ENCODE measurements at places on chromosomes 1 and 21.
A peak's percentile ranks its signal among the peaks of the same experiment; 100 is the strongest.

DNA sequence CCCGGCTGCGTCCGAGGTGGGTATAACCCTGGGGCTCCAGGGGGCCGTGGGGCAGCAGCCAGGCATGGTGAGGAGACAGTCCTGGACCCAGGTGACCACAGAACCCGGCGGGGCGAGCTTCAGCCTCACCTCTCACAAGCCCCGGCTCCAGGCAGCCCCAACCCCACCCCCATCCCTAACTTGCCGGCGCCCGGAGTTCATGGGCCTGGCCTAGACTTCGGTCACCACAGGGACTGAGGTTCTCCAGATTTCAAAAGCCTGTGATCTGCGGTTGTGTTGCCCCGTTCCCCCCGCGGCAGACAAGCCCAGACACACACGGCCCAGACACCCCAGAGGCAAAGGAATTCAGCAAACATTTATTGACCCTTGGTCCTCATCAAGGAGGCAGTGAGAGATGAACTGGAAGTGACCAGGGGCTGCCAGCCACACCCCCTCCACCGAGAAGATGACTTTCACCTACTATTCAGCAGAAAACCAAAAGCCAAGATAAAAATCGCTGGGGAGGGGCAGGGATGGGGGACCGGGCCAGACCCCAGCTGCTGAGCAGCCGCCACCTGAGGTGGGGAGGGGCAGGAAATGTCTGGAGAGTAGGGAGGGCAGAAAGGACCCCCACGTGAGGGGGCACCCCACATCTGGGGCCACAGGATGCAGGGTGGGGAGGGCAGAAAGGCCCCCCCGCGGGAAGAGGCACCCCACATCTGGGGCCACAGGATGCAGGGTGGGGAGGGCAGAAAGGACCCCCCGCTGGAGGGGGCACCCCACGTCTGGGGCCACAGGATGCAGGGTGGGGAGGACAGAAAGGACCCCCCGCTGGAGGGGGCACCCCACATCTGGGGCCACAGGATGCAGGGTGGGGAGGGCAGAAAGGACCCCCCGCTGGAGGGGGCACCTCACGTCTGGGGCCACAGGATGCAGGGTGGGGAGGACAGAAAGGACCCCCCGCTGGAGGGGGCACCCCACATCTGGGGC, 3.9 kb downstream of the HES4 start:
- DNase-seq: no peak

DNA sequence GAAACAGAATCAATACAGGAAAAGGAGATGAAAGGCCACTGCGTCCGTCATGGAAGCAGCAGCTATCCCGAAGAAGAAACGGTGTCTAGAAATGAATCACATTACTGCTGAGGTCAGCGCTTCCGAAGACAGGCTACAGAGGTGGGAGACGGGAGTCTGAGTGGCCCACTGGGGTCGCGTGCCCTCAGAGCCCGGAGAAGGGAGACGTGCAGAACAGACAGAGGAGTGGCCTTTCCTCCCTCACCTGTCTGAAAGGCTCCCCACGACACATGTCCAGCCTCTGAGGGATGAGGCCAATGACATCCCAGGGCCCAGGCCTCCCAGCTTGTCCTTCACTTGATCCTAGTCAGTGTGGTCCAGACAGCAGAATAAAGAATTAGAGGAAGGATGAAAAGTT, 35.9 kb downstream of the VPS26C start:
- no peak for DNase-seq

- no peak for DNase-seq
These were observed 268.4 kb upstream of the USP24 start for GRCh38 chr1:55483523-55483922.

GRCh38 chr1:224615861-224616755, at the start of gene CNIH3:
CNIH3 (plus strand) TSS chr1:224616317; CDS start chr1:224617175, 858 bp downstream.
- no peak for DNase-seq

- no peak for DNase-seq
These were observed 26.8 kb upstream of the BEND5 start for GRCh38 chr1:48803474-48803873.

GRCh38 chr1:180309338-180309737, 79.3 kb downstream of the LHX4 start:
- no peak for DNase-seq

GRCh38 chr1:22096036-22096435, 43.5 kb downstream of the CDC42 start:
- no peak for DNase-seq

DNA sequence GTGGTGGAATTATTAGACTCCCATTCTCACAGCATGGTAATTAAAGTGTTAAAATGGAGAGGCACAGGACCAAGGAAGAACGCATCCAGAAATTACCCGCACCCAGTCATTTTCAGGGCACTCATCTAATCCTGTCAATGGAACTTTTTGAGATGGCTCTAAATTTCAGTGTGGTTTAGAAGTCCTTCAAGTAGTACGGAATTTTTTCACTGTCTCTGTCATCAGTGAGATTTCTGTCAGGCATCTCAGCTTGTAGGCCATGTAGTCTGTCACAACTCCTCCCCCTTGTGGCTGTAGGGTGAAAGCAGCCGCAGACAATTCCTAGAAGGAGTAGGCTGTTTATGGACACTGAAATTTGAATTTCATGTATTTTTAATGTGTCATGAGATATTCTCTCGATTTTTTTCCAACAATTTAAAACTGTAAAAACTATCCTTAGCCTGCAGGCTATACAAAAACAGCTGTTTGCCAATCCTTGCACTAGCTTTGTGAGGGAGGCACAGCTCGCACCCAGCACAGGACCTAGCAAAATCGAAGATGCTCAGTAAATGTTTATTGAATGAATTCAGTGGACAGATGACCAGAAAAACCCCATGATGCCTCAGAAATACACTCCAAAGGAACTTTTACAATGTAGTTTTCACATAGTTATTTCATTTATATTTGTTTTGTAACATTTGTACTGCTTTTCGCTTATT, 6.6 kb upstream of the NUP133 start:
- no peak for DNase-seq

GRCh38 chr1:203769505-203770343, 4.7 kb downstream of the LAX1 start:
- peak; percentile 16 for DNase-seq

GRCh38 chr1:58629031-58629462, 52.0 kb upstream of the TACSTD2 start:
- DNase-seq: no peak

- DNase-seq: no peak
These were observed 14.5 kb downstream of the IFNLR1 start for GRCh38 chr1:24172598-24172997.

GRCh38 chr1:87327376-87328271, 1.1 kb upstream of the LMO4 start:
- no peak for DNase-seq

DNA sequence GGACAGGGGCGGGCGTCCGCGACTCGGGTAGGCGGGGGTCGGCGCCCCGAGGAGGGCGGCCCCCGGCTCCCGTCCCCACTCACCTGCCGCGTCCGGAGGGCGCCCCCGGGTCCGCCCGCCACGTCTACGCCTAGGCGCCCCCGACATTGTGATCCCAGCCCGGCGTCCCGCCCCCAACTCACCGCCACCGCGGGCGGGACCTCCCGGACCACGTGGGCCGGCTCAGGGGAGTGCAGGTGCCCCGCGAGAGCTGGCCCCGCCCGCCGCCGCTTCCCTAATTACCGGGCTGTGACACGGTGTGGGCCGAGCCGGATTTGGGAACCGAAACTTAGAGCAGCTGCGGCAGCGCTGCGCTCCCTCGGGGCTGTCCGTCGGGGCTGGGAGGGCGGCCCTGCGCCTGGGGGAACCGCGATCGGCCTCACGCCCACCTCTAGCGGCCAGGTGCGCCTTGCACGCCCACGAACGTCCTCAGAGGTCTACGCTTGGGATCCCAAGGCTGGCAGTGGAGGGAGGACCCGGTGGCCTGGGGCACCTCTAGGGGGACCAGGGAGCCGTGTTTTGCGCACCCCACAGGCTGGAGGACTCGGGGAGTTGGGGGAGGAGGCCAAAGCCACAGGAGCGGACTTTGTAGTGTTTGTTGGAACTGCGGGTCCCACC, 521 bp upstream of the NADK start:
- DNase-seq: no peak

- DNase-seq: no peak
These were observed 48.7 kb upstream of the LRRC8C start for GRCh38 chr1:89584211-89584610.

- DNase-seq: no peak
These were observed 27.0 kb upstream of the PPP1R15B start for GRCh38 chr1:204438628-204439027.

DNA sequence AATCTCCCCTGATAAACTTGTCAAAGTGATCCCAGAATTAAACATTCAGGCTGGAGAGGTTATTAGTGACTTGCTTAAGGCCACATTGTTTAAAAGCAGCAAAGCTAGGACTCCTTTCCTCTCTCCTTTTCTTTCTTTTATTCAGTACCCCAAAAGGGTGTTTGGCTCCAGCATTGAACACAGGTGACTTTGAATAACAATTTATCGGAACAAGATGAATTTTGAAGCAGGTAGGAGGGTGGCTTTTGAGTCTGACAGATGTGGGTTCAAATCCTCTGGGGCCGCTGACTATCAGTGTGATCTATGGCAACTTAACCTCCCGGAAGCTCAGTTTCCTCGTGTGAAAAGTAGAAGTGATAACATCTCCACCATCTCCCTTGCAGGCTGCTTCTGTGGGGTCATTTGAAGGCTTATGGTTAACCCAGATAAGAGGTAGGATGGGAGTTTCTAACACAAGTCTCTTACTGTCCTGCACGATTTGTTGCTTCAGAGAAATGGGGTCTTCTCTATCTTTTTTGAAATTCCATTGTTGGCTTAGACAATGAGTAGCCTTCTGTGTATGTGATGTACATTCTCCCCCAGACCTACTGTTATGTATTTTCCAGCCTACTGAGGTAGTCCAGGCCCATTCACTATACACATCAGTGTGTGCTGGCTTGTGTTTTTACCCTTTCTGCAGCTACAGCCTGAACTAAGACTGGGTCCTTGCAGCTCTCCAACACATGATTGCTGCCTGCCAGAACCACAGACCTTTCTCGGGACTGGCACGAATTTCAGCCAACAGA, 29.0 kb downstream of the JUN start:
- DNase-seq: no peak

DNA sequence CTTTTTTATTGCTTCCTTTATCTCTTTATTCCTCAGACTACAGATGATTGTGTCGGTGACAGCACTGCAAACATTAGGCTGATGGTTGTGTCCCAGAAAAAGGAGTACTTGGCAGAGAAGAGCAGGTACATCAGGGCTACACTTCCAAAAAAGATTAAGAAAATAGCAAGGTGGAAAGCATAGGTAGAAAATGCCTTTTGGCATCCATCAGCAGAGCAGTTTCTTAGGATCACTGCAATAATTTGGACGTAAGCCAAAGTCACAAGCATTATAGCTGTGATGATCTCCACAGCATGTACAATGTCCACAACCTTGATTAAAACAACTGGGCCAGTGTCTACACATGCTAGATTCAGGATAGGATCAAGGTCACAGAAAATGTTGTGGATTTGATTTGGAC, 5.9 kb downstream of the OR6K2 start:
- no peak for DNase-seq

- DNase-seq: no peak
These were observed 51.9 kb downstream of the DIPK1A start for GRCh38 chr1:92909321-92909720.

GRCh38 chr1:205319081-205320018, 2.2 kb downstream of the NUAK2 start:
- peak; percentile 90 for DNase-seq

- no peak for DNase-seq
These were observed 10.5 kb upstream of the RNF223 start for GRCh38 chr1:1084372-1085170.

DNA sequence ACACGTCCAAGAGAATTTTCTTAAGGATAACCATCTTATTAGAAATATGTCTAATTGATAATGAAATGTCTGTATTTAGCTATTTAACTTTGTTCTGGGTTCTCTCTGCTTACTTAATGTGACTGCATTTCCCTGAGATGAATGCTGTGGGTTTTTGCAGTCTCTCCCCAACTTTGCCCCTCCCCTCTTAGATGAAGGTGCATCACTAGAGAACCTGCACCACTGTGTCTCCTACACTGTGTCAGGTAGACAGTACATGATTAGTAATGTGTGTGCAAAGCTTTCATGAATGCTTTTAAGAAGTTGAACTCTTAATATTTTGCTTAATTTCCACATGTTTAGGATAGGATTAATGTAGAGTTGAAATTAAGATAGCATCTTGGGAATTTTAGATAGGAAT, 51.7 kb downstream of the LRRC8D start:
- no peak for DNase-seq

GRCh38 chr1:30447080-30447479, 276.3 kb downstream of the MATN1 start:
- DNase-seq: no peak

DNA sequence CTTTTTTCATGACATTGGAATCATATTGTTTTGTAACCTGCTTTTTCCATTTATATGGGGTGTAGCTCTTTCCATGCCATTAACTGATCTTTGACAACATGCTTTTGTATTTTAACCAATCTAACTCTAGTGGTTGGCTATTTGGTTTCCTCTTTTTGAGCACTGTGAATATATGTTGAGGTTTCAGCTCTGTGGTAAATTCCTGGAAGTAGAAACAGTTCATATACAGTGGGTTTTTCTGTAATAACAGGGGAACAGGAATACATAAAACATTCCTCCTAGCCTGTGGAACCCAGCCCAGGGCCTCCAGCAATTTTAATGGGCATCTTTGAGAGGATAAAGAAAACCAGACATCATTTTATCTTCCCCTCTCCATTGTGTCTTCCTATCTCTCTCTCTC, 17.4 kb downstream of the AZIN2 start:
- DNase-seq: no peak

DNA sequence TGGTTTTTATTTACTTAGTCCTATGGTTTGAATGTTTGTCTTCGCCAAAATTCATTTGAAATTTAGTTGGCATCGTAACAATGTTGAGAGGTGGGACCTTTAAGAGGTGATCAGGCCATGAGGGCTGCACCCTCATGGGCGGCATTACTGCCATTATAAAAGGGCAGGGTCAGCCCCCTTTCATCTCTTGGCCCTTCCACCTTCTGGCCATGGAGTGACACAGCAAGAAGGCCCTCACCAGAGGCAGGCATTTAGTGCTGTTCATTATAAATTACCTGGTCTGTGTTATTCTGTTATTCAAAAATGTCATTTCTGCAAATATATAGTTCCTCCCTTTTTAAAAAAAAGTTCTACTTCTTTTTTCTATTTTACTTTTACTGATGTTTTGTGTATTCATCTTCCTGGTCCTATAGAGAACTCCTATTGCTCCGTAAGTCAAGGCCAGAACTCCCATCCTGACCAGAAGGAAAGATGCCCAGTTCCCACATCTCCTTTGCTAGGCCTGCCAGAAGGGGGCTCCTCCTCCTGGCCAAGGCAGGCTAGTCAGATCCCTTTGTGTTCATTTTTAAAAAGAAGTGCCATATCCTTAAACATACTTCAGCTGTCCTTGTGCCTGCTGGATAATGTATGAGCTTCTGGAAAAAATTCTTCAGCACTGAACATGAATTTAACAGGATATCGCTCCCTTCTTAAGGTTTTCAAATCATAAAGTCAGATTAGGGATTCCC, 10.0 kb upstream of the LBR start:
- no peak for DNase-seq

GRCh38 chr1:101313356-101313755, 76.5 kb downstream of the S1PR1 start:
- DNase-seq: no peak

- no peak for DNase-seq
These were observed 56.0 kb downstream of the CD247 start for GRCh38 chr1:167462341-167462740.
